Breast epithelium (tissue), 4 donors: ENCODE measurements at places on chromosomes 11 and 22.

- DNase-seq, result no peak
Observed at GRCh38 chr22:44453441-44454112, 44.5 kb downstream of the RTL6 start.

GRCh38 chr11:61832754-61833153 is 4.7 kb downstream of the FADS2 start:
- no peak for DNase-seq

DNA sequence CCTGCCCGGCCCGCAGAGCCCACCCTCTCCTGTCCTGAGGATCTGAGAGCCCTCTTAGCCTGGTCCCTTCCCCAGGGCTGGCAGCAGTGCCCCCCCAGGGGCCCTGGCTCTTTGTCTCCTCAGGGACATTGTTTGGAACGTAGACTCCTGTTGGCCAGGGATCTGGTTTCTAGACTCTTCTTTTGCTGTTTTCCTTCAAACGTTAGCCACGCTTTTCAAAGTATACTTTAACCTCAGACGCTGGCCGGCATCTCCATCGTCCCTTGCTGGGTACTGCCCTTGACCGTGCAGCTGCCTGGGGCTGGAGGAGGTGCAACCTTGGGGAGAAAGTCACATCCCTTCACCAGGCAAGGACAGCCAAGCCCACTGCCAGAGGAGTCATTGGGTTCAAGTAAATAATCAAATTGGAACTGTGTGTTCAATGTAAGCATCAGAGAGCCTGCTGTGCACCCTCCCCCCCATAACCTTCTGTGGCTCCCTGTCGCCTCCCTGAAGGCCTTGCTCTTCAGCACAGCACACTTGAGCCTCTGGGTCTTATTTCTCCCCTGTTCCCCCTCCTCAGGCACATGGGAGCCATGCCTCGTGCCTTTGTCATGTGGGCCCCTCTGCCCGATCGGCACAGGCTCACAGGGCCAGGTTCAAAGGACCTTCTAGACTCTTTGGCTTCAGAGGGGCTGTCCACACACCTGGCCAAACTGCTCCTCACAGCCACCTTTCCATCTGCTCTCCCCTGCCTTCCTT is 21.8 kb upstream of the WNT7B start:
- DNase-seq, result no peak

- no peak for DNase-seq
Observed at GRCh38 chr11:64110465-64111375, 55.2 kb downstream of the MACROD1 start.

GRCh38 chr11:44120169-44120568 is 24.7 kb downstream of the EXT2 start:
- DNase-seq, result no peak
